Progenitor cell of endocrine pancreas (in vitro differentiated cells): ENCODE measurements at places on chromosomes 7 and 10. TPM values are rescaled to one million over a fixed set of nuclear protein-coding genes. Genes with fewer than 3 reads are reported as not detected.

DNA sequence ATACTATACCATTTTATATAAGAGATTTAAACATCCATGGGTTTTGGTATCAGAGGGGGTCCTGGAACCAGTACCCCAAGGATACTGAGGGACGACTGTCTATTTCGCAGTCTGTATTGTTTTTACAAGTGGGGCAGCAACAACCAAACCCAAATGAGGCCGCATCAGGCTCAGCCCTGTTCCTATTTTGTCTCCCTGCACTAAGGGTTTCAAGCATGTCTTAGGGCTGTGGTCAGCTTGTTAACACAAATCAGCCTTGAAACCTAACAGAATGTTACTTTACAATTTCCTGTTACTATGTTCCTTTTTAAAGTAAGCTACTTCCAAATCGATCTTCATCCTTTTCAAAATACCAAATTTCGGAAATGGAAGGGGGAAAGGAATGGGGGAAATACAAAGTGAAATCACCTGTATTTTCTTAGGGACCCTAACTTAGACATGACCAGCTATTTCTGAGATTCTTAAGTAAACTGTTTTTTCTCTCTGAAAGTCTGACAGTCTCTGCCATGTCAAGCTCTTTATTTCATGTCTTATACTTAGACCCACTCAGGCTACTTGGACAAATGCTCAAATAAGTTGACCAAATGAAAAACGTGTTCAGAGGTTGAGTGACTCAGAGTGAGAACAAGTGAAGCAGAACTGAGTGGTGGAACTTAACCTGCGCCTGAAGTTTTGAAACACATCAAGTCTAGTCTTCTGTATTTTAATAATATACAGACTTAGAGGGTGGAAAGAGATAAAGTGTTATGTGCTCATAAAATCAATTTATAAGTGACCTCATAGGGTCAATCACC lies 75.8 kb downstream of the C1GALT1 start:
- DNase-seq: no peak
- no peaks in the 10 kb centered on the region for H3K27me3 ChIP-seq
- H3K4me1 ChIP-seq: peaks cover 13% of the 10 kb centered on the region

- H3K27me3 ChIP-seq: no peaks in the 10 kb centered on the region
- H3K36me3 ChIP-seq: peaks cover 33% of the 10 kb centered on the region
- DNase-seq: no peak
- no peak overlapping the region for H3K4me3 ChIP-seq
- H3K27ac ChIP-seq: no peak overlapping the region
Measured at GRCh38 chr10:70078329-70078728, 25.7 kb downstream of the MACROH2A2 start.

- H3K27ac ChIP-seq: no peak overlapping the region
- no peak for DNase-seq
Measured at GRCh38 chr7:101100858-101101847, 15.9 kb downstream of the TRIM56 start.

- H3K36me3 ChIP-seq: peaks cover 2% of the 10 kb centered on the region
- no peaks in the 10 kb centered on the region for H3K27me3 ChIP-seq
- no peaks in the 10 kb centered on the region for H3K4me1 ChIP-seq
- H3K4me3 ChIP-seq: no peak overlapping the region
Measured at GRCh38 chr10:42732266-42732665, 50.3 kb upstream of the BMS1 start.

FGFR2 gene
- total RNA-seq: 146 and 149 TPM in 2 replicates
